Sigmoid colon (tissue), 7 donors: ENCODE measurements at places on chromosomes 5 and 9. TPM values are rescaled to one million over a fixed set of nuclear protein-coding genes. Genes with fewer than 3 reads are reported as not detected.
A peak's percentile ranks its signal among the peaks of the same experiment; 100 is the strongest.

DNA sequence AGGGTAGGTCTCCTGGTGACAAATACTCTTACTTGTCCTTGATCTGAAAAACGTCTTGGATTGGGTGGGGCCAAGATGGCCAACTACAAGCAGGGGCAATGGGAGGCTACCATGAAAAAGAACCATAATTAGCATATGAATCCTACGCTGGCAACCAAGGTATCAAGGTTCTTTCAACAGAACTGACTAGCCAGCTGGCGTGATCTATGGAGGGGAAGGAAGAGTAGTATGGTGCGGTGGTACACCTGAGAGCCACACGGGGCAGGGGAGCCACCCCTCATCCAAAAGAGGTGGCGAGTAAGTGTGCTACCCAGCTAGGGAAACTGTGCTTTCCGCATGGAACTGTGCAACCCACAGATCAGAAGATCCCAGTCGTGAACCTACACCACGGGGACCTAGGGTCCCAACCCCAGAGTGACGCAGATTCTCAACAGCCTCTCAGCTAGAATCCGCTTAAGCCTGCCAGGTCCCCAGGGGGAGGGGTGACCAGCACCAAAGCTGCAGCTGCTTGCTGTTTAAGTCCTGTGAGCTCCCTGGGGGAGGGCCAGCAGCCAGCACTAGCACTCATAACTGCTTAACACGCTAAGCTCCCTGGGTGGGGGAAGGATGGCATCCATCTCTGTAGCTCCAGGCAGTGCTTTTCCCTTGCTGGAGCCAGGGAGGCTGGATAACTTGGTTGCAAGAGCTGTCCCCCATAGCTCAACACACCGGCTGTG is 334.8 kb downstream of the FBXL17 start:
- H3K27ac ChIP-seq = no peak overlapping the region
- DNase-seq = no peak

SPATA31A1 gene
- total RNA-seq = not detected

DNA sequence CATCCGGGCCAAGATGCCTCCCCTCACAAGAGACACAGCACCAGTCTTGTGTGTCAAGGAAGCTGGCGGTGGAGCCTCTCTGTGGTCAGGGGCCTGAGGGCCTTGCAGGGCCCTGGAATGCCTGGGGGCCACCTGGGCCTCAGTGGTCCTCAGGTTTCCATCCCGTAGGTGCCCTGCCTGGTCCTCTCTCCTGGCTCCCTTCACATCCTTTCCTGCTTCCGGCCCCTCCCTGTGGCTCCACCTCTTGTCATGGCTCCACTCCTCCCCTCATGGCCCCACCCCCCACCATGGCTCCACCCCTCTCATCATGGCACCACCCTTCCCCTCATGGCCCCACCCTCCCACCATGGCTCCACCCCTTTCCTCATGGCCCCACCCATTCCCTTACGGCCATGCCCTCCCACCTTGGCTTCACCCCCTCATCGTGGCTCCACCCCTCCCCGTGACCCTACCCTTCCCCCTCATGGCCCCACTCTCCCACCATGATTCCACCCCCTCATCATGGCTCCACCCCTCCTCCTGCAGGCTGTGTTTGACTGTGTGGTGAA is 175.8 kb downstream of the CACNA1B start:
- no peaks in the 10 kb centered on the region for H3K27me3 ChIP-seq
- H3K36me3 ChIP-seq = no peaks in the 10 kb centered on the region
- no peak for DNase-seq
- H3K4me3 ChIP-seq = no peak overlapping the region
- H3K27ac ChIP-seq = no peak overlapping the region

DNA sequence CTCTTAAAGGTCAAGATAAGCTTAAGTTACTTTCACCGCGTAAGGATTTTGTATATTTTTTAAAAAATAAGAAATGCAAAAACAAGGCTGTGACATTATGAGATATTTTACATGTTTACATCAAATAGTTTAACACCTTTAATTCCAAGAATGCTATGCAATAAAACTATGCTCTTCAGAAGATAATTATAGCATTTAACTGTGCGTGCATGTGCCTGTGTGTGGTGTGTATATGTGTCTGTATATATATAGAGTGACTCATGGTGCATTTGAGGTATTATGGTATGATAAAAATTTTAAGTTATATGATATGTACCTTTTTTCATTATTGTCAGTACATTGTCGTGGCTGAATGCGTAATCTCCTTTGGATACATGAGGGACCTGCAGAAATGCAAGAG is 539.3 kb downstream of the PDE4D start:
- H3K27me3 ChIP-seq = no peaks in the 10 kb centered on the region
- DNase-seq = no peak
- no peak overlapping the region for H3K4me3 ChIP-seq
- peak overlapping the region; percentile 71 for H3K27ac ChIP-seq

DNA sequence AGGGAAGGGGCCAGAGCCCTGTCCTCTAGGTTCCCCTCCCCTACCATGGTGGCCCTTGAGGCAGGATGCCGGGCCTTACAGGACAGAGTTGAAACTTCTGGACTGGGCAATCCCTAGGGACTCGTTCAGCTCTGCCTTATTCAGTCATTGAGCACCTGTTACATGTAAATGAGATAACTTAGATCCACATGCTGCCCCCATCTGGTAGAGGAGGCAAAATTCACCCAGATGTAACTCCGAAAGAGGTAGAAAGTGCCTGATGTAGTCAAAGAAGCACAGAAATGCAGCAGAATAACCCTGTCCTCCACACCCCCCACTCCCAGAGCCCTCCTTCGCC is 1.5 kb downstream of the GGTA1 start:
- H3K27me3 ChIP-seq = no peaks in the 10 kb centered on the region
- peak overlapping the region; percentile 53 for H3K27ac ChIP-seq
